CD14-positive monocyte (primary cell): ENCODE measurements at places on chromosomes 1 and 21.

DNA sequence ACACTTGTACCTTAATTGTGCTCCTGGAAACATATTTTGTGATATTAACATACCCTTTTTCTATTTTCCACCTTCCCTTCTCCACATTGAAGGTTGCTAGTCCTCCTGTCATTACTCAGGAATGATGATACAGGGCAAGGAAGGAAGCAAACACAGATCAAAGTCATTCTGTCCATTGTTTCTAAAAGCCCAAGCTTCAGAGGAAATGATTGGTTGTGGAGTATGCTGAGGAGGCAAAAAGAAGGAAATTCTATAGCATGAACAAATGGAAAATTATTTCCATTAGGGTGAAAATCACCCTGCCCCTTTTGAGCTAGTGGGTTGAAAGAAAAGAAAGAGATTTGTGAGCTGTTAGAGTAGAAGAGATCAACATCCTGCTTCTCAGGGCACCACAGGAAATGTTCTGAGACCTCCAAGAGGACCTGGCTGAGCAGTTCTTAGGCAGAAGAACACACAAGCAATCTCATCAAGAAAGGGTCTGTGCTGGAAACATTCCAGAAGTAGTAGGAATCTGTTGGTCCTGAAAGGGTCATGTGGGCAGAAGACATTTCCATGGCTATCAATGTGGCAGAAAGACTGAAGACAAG, 29.0 kb upstream of the PRRX1 start:
- no peak for DNase-seq

DNA sequence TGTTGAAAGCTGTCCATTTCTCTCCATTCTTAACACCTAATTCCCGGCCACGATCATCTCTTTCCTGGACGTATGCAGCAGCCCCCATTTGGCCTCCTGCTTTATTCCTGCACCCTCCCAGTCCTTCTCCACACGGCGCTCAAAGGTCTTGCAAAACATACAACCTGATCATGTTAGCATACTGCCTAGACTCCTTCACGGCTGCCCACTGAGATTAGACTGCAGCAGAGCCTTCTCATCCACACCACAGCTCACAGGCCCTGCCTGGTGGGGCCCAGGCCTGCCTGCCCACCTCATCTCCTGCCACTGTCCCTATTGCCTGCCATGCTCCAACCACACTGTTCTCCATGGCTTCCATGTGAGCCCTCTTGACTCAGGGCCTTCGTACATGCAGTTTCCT, 2.7 kb downstream of the GOLT1A start:
- no peak for DNase-seq

- no peak for DNase-seq
Measured at GRCh38 chr1:176609556-176610408, 146.8 kb downstream of the PAPPA2 start.

DNA sequence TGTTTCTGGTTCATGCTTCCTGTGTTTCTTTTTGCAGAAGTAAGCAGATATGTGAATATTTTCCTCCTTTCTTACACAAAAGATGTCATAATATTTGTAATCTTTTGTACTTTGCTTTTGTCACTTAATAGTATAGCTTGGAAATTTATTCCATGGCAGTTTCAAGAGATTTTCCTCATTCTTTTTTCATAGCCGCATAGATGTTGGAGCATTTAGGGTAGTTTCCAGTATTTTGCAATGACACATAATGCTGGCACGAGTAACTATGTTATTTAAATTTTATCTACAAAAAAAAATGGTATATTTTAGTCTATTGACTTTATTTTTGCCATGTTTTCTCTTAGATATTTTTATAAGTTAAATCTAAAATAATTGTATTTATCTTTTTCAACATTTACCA, 40.7 kb downstream of the AGO3 start:
- no peak for DNase-seq

DNA sequence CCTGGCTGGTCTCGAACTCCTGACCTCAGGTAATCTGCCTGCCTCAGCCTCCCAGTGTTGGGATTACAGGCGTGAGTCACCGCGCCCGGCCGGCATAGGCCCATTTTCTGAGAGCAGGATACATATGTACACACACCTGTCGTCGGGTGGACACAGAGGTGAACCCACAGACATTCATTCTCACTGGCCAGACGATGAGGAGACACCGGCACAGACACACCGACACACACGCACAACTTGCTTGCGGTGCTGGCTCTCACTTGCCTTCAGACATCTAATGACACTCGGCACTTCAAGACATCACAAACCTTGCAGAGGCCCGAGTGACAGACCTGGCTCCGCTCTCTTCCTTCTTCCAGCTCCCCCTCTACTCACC, 579 bp downstream of the PTCH2 start:
- no peak for DNase-seq

GRCh38 chr1:7290971-7291970, 479.8 kb upstream of the VAMP3 start:
- no peak for DNase-seq

DNA sequence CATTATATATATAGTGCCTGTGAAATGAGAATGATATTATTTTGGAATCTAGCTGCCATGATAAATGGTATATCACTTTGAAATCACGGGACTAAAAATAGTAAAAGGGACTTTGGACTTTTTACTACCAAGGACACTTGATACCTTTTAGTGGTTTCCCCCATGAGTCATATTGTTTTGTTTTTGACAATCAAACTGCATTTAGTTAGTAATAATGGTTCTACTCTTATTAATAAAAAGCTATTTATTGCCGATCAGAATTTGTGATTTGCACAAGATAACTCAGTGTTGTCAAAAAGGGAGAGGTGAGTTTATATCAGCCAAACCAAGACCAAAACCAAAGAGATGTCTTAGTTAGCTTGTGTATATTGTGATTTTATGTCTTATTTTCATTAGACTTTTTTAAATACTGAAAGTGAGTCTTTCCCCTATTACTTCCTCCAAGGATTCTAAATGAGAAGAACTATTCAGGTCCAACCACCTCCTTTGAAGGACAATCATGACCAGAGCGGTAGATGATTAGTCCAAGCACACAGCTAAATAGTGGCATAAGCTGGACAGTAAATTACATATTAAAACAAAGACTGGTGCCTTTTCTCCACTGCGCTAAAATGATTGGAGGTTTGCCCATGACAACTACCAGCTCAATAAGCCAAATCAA, 281.7 kb upstream of the ESRRG start:
- no peak for DNase-seq

DNA sequence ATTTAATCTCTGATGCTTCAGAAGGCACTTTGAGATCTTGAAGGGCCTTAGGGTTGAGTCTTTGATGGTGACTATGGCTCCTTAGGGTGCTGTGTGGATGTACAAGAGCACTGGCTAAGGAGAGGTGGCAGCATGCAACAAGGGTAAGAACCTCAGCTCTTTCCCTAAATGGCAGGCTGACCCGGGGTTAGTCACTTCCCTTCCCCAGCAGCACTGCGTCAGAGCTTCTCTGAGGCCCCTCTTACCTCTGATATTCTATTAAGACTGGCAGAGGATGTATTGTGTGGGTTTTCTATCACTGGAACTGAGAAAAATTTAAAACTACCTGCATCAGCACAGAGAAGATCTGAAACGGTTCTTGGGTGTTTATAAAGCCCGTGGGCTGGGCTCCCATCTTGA, 11.8 kb downstream of the C1orf116 start:
- peak; percentile 53 for DNase-seq

- DNase-seq = no peak
Measured at GRCh38 chr21:32278103-32278502, 746 bp downstream of the MIS18A start.

GRCh38 chr1:48028218-48029069, 31.3 kb upstream of the TRABD2B start:
- DNase-seq = no peak

DNA sequence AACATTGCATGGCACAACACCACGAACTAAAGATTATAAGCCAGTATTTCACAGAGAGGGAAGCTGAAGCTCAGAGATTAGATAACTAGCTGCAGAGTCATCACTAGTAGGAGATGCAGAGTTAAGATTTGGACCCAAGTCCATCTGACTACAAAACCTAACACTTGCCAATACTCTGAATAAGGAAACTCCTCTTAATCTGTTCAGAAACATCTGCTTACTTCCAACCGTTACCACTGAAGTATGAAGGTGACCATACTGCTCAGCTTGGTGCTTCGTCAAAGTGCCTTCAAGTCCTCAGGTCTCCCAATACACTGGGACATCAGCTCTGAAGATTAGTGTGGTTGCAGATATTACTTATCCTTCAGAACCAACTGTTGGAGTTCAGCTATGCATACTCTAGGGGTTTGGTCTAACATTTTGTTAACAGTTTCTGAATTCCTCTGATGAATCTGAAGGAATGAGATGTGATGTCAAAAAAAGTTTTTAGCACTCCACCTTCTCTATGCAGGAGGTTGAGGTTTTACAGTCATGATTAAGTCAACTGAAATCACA, 179.6 kb downstream of the TPR start:
- no peak for DNase-seq

DNA sequence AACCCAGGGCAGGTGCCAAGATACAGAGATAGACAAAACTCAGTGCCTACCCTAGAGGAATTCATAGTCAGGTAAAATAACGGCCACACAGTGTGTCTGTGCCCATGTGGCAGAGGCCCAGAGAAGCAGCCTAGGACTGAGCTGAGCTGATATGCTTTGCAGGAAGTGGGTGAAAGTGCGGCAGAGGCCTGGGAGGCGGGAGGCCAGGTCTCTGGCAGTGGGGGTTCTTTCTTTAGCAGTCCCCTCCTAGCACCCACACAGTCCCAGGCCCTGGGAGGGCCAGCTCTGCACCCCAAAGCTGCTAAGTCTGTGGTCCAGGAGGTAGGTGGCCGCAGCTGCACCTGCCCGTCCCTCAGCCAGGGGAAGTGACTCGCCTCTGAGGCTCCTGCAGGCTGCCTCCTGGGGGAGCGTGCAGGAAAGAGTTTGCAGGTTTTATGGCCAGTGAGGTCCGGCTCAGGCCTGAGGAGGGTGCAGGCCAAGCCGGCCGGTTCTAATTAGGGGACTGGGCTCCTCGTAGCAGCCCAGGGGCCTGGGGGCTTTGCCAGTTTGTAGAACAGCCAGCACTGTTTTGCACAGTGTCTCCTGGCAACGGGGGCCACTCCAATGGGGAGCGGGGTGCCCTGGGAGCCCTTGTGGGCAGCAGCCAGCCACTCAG, 107.9 kb downstream of the SPSB1 start:
- DNase-seq = no peak

- peak; percentile 27 for DNase-seq
Measured at GRCh38 chr1:41496080-41497055, 11.9 kb upstream of the EDN2 start.

DNA sequence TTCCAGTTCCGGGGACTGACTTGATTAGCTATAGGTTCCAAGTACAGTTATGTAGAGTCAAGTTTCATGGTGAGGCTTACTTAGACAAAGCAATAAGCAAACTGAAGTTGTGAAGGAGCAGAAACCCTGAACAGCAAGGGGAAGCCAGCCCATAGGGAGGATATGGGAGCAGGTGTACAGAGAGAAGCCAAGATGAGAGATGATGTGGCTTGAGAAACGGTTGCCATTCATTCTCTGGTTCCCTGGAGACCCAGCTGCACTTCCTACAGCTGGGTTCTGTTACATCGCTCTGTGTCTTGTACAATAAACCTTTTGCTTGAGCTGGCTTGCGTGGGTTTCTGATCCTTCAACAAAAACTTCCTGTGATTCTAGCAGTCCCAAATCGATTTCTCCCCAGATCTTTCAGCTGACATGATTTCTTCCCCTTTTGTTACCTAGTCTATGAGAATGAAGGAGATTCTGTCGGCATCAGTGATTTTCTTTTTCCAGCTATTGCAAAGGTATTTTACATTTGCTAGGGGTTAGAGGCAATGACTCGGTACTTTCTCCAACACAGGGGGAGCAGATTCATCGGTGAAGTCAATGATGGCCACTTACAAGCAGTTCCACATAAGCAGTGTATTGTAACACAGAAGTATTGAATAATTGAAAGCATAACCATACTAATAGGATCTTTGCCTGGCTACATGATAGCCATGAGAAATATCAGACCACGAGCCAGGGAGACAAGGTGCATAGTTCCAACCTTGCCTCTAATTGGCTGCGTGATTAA, 67.3 kb downstream of the URB2 start:
- no peak for DNase-seq

- DNase-seq = no peak
Measured at GRCh38 chr1:67393240-67393639, 37.0 kb downstream of the SERBP1 start.

DNA sequence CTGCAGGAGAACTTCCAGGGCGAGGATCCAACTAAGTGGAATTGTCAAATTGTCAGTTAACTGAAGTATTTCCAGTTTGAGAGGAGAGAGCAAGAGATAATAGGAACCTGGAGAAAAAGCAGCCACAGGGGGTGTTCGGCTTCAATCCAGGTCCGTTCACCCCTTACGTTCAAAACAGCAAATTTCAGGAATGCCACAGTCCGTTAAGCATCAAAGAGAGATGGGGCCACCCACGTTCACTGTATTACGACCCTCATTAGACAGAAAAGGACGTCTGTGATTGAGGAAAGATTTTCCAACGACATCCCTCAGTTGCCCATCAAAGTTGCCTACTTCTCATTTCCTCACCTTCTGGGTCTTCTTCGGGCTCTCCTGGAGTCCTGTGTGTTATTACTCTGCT, 422.5 kb upstream of the VAMP3 start:
- DNase-seq = no peak

- no peak for DNase-seq
Measured at GRCh38 chr21:27462726-27463125, 495.8 kb upstream of the ADAMTS5 start.

GRCh38 chr1:223733898-223734852, 21.8 kb downstream of the CAPN2 start:
- no peak for DNase-seq

DNA sequence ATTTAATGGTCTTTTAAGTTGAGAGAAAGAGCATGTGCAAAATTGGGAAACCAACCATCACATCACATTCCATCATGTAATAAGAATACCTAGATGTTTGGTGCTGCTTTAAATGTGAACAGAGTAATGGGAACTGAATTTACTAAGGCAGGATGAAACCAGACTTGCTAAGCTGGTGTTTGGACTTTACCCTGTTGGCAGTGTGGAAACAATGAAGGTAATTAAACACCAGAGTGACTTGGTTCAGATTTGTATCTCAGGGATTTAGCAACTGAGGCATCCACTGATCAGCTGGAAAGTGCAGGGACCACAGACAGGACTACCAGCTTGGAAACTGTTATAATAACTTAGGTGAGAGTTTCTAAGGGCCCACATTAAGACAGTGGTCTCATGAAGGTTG, 263.4 kb downstream of the OLFM3 start:
- no peak for DNase-seq

DNA sequence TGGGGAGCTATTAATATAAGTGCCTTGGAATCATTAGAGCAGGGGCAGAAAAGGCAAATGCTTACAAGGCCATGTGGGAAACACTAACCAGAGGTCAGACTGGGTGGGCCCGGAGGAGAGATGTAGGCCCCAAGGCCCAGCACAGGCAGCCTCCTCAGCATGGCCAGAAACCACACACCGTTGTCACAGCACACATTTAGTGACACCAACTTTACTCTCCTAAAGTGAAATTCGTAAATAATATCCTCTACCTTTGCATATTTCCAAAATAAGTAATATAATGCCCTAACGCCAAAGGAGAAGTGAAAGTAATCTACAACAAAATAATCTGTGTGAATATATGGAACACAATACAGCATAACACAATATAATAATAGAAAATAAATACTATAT, 62.6 kb downstream of the KIF21B start:
- DNase-seq = no peak
